ENCODE measurements at places on chromosomes 7 and 10. TPM values are rescaled to one million over a fixed set of nuclear protein-coding genes. Genes with fewer than 3 reads are reported as not detected.
A peak's percentile ranks its signal among the peaks of the same experiment; 100 is the strongest.

CDNF gene
- 2.3 TPM for total RNA-seq

PPP1R17 gene
- not detected for total RNA-seq

TMEM140 gene
- total RNA-seq = 9.3 TPM

GRCh38 chr10:65846541-65846940, 1079.3 kb upstream of the LRRTM3 start:
- ATAC-seq = no peak

SEC31B gene
- total RNA-seq = 10.7 TPM

DNAH11 gene
- 6.9 TPM for total RNA-seq

- no peak for ATAC-seq
These were observed 103.1 kb upstream of the CABCOCO1 start for GRCh38 chr10:61559615-61560014.

GRCh38 chr7:94620703-94621118, 35.2 kb downstream of the SGCE start:
- peak; percentile 92 for ATAC-seq

NPFFR1 gene
- under 0.01 TPM for total RNA-seq
